ENCODE measurements at places on chromosomes 7 and 10.

DNA sequence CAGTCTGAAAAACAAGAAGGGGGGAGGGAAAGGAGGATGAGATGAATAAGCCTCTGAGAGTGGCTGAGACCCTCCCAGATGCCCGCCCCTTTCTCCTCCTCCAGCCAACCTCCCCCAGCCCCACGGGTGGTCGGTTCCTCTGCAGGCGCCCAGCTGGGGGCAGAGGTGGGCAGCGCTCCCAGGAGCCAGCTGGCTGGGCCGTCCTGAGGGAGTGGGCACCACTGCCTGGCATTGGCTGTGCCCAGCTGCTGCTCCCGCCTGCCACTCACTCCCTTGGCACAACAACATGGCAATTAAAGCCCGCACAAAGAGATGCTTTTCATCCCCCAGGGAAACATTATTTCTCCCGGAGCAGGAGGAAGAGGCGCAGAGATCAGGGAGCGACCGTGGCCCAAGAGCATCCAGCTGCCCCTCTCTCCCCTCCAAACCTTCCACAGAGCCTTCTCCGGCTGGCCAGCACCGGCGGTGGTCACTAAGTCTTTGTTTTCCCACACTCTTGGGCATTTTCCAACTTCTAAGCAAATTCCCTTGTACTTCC is 107.2 kb downstream of the SPDYE5 start:
- peak; percentile 92 for DNase-seq

- DNase-seq: no peak
Measured at GRCh38 chr10:114498413-114499111, 94.3 kb upstream of the AFAP1L2 start.

DNA sequence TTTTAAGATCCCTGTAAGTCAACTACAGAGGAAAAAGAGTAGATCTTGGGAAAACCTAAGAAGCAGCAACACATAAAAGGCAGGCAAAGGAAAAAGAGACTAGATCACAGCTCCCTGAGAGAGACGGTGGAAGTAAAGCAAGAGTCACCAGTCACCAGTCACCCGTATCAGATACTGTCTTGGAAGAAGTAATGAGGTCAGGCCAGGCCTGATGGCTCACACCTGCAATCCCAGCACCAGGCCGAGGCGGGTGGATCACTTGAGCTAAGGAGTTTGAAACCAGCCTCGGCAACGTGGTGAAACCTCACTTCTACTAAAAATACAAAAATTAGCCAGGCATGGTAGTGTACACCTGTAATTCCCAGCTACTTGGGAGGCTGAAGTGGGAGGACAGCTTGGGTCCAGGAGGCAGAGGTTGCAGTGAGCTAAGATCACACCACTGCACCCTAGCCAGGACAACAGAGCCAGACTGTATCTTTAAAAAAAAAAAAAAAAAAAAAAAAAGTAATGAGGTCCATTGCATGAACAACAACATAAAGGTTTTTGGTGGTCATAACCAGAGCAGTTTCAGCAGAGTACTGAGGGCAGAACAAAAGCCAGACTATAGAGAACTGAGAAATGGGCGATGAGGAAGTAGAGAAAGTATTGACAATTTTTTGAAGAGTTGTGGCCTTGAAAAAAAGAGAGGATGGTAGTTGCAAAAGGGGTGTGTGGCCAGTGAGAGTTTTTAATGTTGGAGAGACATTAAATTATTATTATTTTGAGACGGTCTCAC is 16.9 kb downstream of the ZNF713 start:
- no peak for DNase-seq

DNA sequence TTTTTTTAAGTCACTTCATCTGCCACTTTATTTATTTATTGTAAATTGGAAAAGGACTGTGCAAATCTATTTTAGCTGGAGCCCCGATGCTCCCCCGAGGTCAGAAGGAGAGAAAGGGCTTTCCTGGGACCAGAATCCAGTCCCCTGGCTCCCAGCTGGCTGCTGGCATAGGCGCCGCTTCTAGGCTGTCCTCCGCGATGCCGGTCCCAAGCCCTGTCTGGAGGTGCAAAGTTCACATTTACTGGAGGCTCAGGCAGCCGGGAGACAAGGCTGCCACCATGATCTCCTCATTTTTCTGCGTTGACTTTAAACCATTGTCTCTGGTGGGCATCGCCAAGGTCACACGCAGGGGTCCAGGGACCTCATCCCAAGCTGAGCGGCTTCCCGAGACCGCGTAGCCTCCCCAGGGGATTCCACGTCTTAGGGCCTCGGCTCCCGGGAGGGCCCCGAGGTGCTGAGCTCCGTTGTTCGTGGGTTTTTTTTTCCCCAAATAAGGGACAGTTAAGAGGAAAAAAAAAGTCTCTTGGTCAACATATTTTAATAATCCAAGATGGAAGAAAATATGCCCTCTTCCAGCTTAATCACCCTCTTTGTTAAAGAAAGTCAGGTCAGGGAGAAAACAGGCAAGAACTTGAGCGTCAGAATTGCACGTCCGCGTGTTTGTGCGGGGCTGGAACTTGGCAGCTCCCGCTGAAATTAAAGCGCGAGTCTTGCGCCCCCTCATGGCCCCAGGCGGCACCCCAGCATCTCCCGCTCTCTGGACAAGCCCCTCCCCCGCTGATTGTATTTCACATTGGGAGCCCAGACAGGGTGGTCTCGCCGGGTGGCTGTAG is 11.9 kb downstream of the RGR start:
- DNase-seq: peak; percentile 65

DNA sequence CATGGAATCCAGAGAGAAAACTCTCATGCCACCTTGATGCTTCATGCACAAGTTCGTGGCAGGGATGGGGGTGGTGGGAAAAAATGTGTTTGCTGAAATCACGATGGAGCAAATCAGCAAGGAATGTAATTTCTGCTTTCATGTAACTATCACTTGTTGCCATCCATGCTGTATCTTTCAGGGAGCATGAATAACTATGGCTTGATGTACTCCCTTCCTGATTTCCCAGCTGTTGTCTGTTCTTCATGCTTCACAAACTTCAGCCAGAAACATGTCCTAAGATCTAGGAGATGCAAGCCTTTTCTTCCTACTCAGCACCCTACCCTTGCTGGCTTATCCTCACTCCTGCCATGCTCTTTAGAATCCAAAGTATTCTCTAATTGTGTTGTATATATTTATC is 64.0 kb downstream of the LRRC4 start:
- DNase-seq: no peak

- DNase-seq: no peak
Measured at GRCh38 chr10:66098595-66099480, 827.0 kb upstream of the LRRTM3 start.

DNA sequence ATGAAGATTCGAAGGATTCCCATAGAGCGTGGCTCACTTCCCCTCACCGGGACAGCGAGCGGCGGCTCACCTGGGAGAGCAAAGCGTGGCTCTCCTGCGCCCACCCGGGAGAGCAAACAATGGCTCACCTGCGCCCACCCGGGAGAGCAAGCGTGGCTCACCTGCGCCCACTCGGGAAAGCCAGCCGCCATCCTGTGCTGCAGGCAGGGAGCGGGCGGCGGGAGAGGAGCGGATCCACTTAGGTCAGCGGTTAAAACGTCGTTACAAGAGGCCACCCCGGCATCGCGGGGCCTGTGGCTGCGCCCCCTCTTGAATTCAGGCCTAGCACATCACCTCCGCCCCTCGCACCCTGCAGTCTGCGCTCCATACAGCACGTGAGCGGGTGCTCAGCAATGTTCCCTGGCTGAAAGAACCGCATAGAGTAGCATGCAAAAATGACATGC is 461 bp upstream of the FIGNL1 start:
- DNase-seq: peak; percentile 53

All from hypothalamus (tissue), 51 donors.